Inflammatory macrophage (primary cell): ENCODE measurements at places on chromosomes 7 and 10.
A peak's percentile ranks its signal among the peaks of the same experiment; 100 is the strongest.

- no peak for DNase-seq
These were observed 112.4 kb downstream of the ADCY1 start for GRCh38 chr7:45686441-45687184.

- peak; percentile 93 for DNase-seq
These were observed 525.4 kb downstream of the TFEC start for GRCh38 chr7:115505136-115505535.

GRCh38 chr7:82567841-82568240 is 124.3 kb upstream of the CACNA2D1 start:
- DNase-seq = no peak

- DNase-seq = no peak
These were observed 40.9 kb upstream of the ELAPOR2 start for GRCh38 chr7:87100326-87100725.

DNA sequence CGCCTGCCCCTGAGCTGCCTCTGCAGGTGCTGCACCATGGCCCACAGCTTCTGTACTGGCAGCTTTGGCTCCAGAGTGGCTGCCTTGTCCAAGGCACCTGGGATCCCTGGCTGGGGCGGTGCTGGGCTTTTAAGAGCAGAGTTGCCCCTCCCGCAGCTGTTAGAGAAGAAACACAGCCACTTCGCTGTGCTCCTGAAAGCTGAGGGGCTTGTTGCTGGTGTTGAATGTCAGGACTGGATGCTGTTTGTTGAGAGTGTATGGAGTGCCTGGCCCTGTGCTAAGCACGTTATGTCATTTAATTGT is 6.2 kb downstream of the FAM241B start:
- DNase-seq = no peak

- peak; percentile 41 for DNase-seq
These were observed 55.8 kb downstream of the INPP5A start for GRCh38 chr10:132593389-132593788.
